Fibroblast of skin of scalp (primary cell): ENCODE measurements at places on chromosomes 2 and 18.

DNA sequence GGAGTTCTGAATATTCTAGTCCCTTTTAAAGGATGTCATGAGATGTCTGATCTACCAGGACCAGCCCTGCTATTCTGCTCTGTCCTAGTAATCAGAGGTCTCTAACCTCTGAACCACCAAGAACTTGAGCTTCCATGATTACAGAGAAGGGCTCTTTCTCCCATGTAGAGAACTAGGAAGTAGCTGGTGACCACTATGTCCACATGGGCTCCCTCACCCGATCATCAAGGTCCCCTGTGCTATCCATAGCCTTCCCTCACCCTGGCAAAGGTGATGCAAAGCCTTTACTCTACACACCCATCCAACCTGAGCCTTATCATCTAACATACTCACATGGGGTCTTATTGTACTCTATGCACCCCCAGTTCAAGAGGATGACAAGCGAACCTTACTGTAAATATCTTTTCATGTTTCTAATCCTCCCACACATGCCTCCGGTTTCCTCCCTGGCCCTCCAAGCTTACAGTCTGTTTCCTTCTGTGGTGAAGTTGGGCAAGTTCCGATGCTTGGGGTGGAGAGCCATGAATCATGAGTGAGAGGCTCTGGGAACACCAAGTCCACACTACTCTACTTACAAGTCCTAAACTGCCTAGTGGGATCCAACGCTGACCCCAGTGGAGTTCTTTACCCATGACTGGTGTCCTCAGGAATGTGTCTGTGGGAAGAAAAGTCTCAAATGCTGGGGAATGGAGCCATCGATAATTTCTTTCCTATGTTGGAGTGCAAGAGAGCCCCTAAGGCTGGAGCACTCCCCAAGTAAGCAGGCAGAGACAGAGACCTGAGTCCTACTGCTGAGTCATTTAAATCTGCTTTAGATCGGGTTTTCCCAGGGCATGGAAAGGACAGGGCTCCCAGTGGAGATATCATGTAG is 73.3 kb upstream of the KLF7 start:
- peak; percentile 100 for DNase-seq

DNA sequence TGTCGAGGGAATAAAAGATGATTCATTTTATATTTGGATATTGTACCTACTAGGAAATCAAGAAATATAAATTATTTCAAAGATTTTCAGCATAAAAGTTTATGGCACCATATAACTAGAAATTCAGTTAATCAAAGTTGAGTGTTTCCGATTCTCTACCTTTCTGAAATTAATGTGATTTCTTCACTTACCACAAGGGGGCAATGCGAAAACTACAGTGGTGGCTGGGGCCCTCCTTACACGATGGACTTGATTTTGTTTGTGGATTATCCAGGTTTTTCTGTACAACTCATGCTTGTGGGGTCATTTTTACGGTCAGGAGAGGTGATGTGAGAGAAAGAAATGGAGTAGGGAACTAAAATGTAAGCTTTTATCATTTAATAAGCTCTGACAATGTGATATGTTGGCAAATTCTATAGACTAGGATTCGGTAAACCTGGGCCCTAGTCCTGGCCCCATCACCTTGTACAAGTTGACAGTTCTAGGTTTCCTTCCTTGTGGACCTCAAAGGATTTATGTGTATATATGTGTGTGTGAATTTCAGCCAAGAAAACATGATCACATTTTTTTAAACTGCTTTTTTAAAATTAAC is 47.6 kb downstream of the G6PC2 start:
- DNase-seq = no peak

- DNase-seq = no peak
Measured at GRCh38 chr2:220270481-220271070, 643.1 kb downstream of the SLC4A3 start.

DNA sequence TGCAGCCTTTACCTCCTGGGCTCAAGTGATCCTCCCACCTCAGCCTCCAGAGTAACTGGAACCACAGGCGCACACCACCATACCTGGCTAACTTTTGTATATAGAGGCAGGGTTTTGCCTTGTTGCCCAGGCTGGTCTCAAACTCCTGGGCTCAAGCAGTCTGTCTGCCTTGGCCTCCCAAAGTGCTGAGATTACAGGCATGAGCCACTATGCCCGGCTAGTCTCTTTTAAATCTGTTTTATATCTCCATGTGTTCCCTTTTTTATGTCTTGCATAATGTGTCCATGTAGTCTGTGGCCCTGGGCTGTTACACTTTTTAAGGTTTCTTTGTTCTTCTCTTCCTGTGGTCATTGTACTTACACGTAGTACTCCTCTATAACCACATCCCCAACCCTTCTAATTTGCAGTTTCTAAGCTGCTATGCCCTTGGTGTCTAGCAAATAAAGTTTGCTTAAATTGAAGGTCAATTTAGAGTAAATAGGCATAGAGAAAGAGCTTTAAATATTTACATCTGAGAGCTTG is 168.2 kb downstream of the MCFD2 start:
- DNase-seq = no peak

DNA sequence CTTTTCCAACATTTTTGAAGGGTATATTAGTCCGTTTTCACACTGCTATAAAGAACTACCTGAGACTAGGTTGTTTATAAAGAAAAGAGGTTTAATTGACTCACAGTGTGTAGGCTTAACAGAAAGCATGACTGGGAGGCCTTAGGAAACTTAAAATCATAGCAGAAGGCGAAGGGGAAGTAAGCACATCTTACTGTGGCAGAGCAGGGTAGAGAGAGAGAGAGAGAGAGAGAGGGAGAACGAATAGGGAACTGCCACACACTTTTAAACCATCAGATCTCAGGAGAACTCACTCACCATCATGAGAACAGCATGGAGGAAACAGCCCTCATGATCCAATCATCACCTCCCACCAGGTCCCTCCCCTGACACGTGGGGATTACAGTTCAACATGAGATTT is 420.3 kb downstream of the SOCS6 start:
- DNase-seq = no peak

DNA sequence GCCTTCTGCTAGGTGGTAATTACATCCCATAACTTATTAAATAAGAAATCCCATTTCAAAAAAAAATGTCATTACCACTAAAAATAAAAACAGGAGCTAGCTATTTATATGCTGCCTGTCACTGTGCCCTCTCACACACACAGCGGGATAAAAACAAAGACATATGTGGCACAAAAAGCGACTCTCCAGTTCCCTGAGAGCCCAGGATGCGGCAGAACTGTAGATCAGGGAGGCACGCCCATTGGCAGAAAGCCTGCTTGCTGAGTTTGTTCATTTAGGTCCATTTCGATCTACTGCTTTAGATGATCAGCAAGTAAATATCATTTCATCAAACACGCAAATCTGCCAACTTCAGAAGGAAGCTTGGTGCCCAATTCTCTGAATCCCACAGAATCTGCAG is 124.4 kb downstream of the TMEM163 start:
- no peak for DNase-seq

DNA sequence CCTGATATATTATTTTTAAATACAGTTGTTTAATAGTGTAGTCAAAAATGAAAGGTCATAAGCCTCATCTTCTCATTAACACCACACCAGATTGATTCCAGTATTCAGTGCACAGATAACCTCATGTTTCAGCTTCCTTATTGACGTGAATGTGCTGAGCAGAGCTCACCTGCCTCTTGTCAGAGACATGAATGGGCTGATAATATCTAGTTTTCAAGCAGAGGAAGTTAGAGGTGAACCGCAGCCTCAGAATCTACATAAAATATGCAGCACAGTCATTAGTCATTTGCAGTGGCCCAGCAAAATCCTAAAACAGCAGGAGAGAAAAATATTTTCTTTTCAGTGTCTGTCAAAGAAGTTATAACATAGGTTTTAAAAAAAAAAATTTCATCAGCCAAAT is 216.2 kb downstream of the GBX2 start:
- peak; percentile 30 for DNase-seq

DNA sequence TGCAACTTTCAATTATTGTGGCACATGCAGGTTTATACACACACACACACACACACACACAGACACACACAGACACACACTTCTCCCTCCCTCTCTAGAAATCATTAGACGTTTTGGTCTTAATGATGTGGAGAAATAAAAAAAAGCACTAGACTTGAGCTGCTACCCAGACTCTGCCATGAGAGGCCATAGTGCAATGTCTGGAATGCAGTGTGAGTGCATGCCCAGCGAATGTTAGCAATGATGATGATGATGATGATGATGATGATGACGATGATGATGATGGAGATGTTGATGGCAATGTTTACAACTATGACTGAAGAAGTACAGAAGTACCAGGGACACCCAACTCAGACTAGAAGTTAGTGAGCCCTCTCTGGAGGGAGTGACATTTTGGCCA is 23.8 kb upstream of the KLHL29 start:
- no peak for DNase-seq

- no peak for DNase-seq
Measured at GRCh38 chr2:2771721-2772411, 440.8 kb upstream of the MYT1L start.

GRCh38 chr2:120709608-120710041 is 26.0 kb upstream of the GLI2 start:
- peak; percentile 70 for DNase-seq

GRCh38 chr2:15730545-15731212 is 139.0 kb downstream of the DDX1 start:
- peak; percentile 90 for DNase-seq

DNA sequence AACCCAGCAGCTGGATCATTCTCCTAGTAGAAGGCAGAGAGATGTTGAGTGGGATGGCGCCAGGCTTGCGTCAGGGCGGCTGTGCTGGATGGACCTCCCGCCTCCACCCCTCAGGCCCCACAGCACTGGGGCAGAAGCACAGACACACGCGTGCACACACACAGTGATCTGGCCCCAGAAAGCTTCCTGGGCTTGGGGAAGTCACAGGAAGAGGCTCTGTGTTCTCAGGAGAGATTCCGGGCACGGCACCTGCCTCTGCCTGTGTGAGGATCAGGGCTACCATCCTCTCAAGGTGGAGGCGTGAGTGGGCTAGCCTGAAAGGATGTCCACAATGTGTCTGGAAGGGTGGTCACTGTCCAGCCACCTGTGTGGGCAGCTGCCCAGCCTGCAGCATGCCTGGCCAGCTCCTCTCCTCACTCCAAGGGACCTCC is 229.8 kb upstream of the HS6ST1 start:
- DNase-seq = no peak

GRCh38 chr2:6471419-6471818 is 394.3 kb downstream of the CMPK2 start:
- no peak for DNase-seq

DNA sequence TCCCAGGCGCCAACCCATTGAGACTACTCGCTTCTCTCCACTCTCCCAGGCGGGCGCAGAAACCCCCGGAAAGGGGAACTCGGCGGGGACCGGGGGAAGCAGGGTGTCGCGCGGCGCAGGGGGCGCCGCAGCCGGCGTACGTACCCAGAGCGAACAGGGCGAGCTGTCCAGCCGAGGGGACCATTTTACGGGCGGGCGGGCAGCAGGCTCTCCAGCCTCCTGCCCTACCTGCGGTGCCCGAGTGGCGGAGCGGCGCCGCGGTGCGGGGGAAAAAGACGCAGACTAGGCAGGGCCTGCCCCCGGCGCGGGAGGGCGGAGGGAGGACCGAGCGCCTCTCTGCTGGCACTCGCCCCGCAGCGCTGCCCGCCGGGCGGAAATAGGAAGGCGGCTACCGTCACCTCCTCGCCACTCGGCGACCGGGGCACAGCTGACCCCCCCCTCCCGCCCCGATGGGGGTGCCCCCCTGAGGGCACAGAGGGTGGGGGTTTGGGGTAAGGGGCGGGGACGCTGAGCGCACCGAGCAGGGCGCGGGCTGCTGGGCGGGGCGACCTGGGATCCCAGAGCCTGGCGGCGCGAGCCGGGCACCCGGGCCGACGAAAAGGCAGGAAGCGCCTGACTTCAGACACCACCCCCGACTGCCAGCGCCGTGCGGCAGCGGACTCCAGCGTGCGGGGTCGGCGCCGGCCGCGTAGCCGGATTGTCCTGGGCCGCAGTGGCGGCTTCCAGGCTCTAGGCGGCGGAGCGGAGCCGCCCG is at the start of gene TGFA:
Gene TGFA, minus strand, starts transcription at position 243 of the 754 bp plus-strand sequence. Its CDS starts 59 bp downstream, at position 184.
- DNase-seq = peak; percentile 35

DNA sequence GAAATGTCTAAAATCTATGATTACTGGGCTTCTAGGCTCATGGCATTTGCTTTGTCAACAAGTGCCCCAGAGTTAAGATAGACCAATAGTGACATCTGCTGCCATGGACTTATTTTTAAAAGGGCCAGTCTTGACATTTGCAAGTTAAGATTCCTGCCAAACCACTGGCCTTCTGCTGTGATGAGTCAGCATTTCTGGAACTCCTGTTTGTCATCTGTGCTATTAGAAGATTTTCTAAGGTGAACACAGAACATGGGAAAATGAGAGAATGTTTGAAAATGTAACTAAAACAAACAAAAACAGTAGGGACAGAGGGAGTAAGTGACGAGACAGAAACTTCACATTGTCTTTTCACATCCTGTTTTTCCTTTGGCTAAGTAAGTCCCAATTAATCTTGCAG is 93.7 kb upstream of the WDR75 start:
- DNase-seq = peak; percentile 96

- no peak for DNase-seq
Measured at GRCh38 chr2:8590938-8591337, 90.9 kb upstream of the ID2 start.

DNA sequence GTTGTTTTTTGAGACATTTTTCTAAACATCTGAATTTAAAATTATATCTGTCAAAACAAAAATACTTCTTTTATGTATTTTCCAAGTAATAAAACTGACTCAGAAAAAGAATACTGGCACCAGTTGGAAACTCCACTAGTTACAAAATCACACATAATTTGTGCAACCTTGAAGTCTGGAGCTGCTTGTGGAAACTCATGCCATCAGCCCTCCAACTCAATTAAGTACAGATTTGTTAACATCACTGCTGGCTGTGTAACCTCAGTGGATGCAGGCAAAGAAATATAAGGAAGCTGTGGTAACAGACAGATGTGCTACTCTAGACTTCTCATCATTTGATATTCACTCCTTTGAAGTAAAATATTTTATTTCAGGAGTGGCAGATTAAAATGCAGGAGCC is 30.0 kb upstream of the RAPH1 start:
- DNase-seq = no peak

DNA sequence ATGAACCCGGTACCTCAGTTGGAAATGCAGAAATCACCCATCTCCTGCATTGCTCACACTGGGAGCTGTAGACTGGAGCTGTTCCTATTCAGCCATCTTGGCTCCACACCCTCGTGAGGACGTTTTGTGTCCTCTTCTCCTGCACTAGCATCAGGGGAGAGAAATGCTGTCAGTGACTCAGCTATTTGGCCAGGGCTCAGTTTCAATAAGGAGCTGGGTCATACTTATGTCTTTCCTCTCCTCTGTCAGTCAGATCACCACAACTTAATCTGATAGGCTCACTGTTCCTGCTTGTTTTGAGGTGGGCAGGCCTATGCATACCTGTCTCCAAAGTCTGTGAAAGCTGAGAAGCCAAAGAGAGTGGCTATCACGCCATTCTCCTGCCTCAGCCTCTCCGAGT is 921.2 kb downstream of the DCC start:
- no peak for DNase-seq

GRCh38 chr18:50644807-50645206 is 84.9 kb downstream of the MAPK4 start:
- peak; percentile 8 for DNase-seq

- no peak for DNase-seq
Measured at GRCh38 chr2:224807153-224807964, 91.2 kb upstream of the CCDC195 start.
